Activated CD8-positive, alpha-beta memory T cell treated with anti-CD3 and anti-CD28 coated beads for 36 hours (primary cell): ENCODE measurements at places on chromosomes 11 and 22. TPM values are rescaled to one million over a fixed set of nuclear protein-coding genes. Genes with fewer than 3 reads are reported as not detected.

Gene GTPBP1
- 66.6 TPM for total RNA-seq

Gene FXYD6
- 0.10 TPM for total RNA-seq

Gene OR51B4
- not detected for total RNA-seq

Gene KDM4D
- 1.3 TPM for total RNA-seq

Gene LDLRAD3
- 0.21 TPM for total RNA-seq

Gene GLB1L3
- 4.8 TPM for total RNA-seq

Gene CENPM
- 84.9 TPM for total RNA-seq

Gene AHNAK
- 70.7 TPM for total RNA-seq

Gene ACAD8
- 26.5 TPM for total RNA-seq

Gene CD6
- total RNA-seq, result 209 TPM

Gene OR52A1
- total RNA-seq, result not detected

Gene RTCB
- total RNA-seq, result 99.0 TPM

Gene H19
- total RNA-seq, result not detected

Gene KRTAP5-1
- total RNA-seq, result not detected

Gene GSTT2B
- not detected for total RNA-seq

Gene IMMP1L
- total RNA-seq, result 29.4 TPM

Gene DGCR8
- 64.9 TPM for total RNA-seq

Gene GSTP1
- total RNA-seq, result 491 TPM

Gene LRRN4CL
- total RNA-seq, result 0.10 TPM

Gene JAML
- 300 TPM for total RNA-seq

Gene DDX25
- 0.27 TPM for total RNA-seq

Gene SCGB1A1
- total RNA-seq, result not detected

Gene IRAG1
- total RNA-seq, result not detected

Gene RASD2
- 0.11 TPM for total RNA-seq

Gene DDTL
- not detected for total RNA-seq

Gene KCNJ4
- not detected for total RNA-seq

Gene WT1
- total RNA-seq, result not detected

Gene OR56A1
- not detected for total RNA-seq

Gene GUCD1
- 119 TPM for total RNA-seq

Gene ACTN3
- 0.23 TPM for total RNA-seq

Gene KIF18A
- 13.5 TPM for total RNA-seq

Gene MS4A7
- total RNA-seq, result not detected

Gene HYLS1
- 5.7 TPM for total RNA-seq

Gene ZNF215
- 1.5 TPM for total RNA-seq

Gene ZBTB16
- total RNA-seq, result 0.96 TPM

Gene P2RY2
- not detected for total RNA-seq

Gene TLCD5
- 2.0 TPM for total RNA-seq

Gene TRIM34
- 4.8 TPM for total RNA-seq

Gene LMNTD2
- total RNA-seq, result 0.75 TPM

Gene APOBEC3B
- 10.4 TPM for total RNA-seq

Gene LRRC74B
- not detected for total RNA-seq

Gene LGR4
- total RNA-seq, result 0.04 TPM
